Muscle of leg (tissue), 16 donors: ENCODE measurements at places on chromosomes 11 and 22.

GRCh38 chr11:17478070-17478469, 1.4 kb upstream of the ABCC8 start:
- no peak for DNase-seq

GRCh38 chr11:59172345-59173079, 580 bp downstream of the DTX4 start:
- no peak for DNase-seq

DNA sequence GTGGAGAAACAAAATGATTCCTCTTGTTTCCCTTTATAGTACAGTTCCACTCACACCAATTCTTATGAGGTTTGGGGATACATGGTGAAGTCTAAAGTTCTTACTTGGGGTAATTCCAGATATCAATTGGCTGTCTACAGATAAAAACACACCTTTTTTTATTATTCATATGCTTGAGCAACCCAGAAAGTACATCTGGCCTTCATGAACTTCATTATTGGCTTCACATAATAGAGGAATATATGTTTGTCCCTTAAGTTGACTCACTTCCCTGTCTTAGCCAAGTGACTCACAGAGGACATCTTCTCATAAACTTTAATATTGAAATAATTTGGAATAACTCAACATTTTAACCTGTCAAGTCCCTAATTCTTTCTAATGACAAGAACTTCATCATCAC, 36.3 kb upstream of the SOX6 start:
- DNase-seq = peak; percentile 18

- DNase-seq = no peak
These were observed 166.7 kb upstream of the GUCY1A2 start for GRCh38 chr11:107184986-107185385.

- DNase-seq = no peak
These were observed 3.8 kb upstream of the QSER1 start for GRCh38 chr11:32888805-32889204.

DNA sequence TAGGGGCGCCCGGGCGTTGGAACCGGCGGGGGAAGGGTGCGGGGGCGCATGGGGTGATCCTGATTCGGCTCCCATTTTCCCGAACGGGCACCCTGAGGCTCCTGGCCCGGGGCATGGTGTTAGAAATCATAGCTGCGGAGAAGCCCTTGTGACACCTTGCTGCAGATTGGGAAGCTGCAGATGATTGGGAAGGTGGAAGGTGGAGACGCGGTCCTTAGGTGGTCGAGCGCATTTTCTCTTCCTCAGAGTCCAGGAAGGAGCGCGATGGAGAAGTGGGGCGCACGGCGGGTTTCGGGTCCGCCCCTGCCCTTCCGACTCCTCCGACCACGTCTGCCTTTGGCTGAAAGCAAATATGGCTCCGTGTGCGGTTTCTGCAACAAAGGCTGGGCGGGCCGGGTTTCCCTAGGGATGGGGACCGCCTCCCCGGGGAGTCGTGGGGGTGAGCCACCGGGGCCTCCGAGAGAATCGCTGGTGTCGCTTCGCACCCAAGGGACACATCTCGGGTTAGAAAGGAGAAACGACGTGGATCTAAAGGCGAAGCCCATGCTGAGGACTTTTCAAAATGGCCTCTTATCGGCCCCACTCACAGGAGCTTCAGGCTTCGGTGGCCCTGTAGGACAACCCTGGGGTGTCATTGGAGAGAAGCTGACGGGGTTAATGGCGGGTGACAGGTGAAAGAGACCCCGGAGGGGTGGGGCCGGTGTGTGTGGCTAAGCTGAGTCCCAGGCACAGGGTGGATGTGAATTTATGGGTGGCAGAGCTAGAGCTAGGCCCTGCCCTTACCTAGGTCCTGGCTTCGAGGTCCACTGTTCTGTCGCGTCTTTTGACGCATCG, 707 bp upstream of the FTH1 start:
- peak; percentile 64 for DNase-seq

DNA sequence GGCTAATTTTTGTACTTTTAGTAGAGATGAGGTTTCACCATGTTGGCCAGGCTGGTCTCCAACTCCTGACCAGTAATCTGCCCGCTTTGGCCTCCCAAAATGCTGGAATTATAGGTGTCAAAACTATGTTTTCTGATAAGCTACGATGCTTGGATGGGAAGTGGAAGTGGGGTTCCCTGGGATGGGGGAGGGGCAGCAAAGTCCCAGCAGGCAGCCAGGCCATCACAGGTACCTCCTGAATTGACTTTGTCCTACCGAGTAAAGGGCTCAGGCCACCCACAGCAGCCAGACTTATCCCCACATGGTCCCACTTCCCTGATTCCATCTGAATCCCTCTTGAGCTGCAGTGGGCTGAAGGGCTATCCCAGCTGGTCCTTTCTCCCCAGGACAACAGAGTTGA, 6.9 kb downstream of the FTH1 start:
- no peak for DNase-seq
